ENCODE measurements at places on chromosomes 2 and 18.

DNA sequence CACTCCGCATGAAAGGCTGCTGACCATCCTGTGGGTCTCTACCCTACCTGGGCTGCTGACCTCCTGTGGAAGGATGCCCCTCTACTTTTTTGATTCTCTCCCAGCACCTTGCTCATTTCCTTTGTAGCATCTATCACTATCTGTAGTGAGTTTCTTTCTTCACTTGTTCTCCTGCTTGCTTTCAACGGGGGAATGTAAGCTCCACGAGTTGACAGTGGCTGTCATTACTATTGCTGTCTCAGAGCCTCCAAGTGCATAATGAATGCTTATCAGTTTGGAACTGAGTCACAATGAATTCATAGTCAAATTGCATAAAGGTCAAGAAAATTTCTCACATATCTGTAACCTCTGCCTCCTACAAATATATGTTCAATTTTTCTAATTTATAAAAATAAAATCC is 477.7 kb downstream of the PLCL1 start:
- DNase-seq, result no peak

DNA sequence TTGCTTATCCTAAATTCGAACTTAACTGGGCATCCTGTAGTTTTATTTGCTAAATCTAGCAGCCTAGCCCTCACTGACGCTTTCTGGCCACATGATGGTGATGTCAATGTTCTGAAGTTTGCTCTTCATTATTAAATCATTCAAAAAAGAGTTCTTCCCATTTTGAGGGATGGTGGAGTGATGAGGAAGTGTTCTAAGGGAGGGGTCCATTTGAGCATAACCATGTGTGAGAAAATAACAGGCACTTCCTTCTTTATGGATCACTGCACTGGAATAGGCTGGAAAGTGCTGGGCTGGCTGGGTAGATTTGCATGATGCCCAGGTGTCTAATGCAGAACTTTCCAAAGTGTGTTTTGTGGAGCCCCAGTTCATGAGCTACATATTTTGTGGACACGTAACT is 74.2 kb downstream of the TNFRSF11A start:
- DNase-seq, result no peak

- DNase-seq, result no peak
Observed at GRCh38 chr2:219059725-219060682, 717 bp downstream of the IHH start.

DNA sequence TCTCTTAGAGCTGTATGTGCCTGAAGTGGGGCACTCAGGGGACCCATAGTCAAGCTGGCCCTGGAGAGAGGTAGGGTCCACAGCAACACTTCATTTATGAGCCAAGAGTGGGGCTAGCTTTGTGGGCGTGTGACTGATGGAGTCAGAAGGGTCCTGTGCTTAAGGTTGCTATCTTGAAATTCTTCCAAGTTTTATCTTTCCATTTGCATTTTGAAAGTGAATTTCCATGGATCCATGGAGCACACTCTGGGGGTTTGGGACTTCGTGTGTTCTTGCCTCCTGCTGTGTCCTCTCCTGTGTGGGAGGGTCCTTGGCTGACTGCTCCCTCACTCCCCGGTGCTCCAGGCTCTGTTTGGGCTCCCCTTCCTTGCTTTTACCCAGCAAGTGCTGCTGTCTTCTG is 50.8 kb downstream of the FHOD3 start:
- DNase-seq, result no peak

GRCh38 chr2:10173258-10174005 is 50.9 kb downstream of the RRM2 start:
- DNase-seq, result no peak

- no peak for DNase-seq
Observed at GRCh38 chr2:168371273-168372019, 84.6 kb upstream of the CERS6 start.

- DNase-seq, result no peak
Observed at GRCh38 chr2:18825838-18826237, 236.5 kb upstream of the NT5C1B start.

GRCh38 chr2:189293164-189293563 is 113.6 kb upstream of the COL5A2 start:
- DNase-seq, result peak; percentile 76

- DNase-seq, result no peak
Observed at GRCh38 chr18:37872562-37872961, 307.0 kb upstream of the CELF4 start.

DNA sequence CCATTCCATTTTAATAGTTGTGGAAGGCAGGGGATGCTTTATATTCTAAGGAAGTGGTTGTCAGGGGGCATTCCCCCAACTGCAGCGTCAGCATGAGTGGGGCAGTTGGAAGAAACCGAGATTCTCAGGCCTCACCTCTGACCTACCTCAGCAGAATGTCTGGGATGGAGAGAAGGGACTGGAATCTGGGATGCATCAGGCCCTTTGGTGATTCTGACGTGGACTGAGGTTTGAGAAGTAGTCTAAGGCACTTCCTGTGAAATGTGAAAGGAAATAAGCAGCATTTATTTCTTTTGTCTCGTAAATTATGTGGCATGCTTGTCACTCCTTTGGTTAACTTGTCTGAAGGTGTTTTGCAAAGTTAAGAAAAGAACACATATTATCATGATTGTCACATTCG is 540.7 kb upstream of the NETO1 start:
- DNase-seq, result no peak

GRCh38 chr2:200378652-200379290 is 72.3 kb downstream of the SPATS2L start:
- peak; percentile 87 for DNase-seq

- no peak for DNase-seq
Observed at GRCh38 chr2:97747716-97748115, 34.3 kb downstream of the ZAP70 start.

GRCh38 chr18:50475538-50476193 is 84.2 kb upstream of the MAPK4 start:
- no peak for DNase-seq

- no peak for DNase-seq
Observed at GRCh38 chr2:216418981-216419380, 6.7 kb downstream of the SMARCAL1 start.

DNA sequence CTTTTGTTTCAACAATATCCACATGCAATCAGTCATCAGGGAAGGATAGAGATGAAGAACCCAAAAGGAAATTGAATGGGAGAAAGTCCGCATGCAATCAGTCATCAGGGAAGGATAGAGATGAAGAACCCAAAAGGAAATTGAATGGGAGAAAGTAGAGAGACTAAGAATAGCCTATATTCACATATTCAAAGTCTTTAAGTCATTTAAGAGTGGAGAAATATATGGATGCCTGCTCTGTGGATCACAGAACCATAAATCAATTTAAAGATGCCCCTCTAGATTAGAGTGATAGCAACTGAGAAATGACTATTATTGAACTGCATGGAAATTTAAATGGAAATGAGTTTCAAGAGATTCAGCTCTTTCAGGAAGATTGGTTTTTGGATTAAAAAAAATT is 90.0 kb upstream of the LPIN2 start:
- no peak for DNase-seq

DNA sequence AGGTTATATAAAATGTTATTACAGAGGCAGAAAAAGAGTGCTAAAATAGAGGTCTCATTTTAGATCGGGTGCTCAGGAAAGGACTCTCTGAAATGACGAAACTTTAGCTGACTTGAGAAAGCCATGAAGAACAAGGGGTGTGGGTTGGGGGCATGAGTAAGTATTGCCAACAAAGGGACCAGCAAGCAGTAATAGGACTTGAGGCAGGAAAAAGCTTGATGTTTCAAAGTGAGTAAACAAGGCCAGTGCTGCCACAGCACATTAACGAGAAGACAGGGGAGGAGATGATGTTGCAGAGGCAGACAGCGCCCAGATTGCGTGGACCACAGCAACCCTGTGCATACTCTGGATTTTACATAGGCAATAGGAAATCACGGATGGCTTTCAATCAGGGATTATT is 318.8 kb downstream of the ZEB2 start:
- DNase-seq, result no peak

DNA sequence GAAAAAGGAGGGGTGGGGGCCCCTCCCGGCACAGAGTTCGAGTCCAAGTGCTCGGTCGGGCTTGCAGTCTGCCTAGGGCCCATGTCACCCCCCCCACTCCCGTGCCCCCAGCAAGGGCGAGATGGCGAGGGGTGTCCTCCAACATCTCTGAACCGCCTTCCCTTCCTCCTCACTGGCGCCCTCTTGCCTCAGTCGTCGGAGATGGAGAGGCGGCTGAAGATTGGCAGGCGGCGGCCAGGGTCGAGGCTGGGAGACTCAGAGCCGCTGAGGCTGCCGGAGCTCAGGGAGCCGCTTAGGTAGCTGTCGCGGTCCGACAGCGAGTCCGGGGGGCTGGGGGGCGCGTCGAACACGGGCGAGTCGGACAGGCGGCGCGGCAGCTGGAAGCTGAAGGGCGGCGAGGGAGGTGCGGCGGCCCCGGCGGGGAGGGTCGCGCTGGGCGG is 2.3 kb downstream of the ZFP36L2 start:
- peak; percentile 50 for DNase-seq

DNA sequence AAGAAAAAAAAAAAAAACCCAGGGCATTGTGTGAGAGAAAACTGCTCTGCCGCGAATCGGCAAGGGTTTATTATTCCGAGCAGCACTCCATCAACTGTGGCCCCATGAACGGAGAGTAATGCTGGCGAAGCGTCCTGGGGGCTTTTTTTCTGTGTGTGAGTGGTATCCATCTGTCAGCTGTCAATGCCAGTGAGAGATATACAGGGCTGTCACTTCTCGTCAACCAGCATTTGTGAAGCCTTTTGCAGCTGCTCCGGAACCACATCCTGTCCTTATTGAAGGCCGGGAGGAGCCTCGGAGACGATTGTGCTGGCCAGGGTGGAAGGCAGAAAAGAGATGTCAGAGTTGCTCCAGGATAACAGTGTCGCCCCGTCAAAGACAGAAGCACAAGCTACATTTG is 356.9 kb upstream of the SMIM21 start:
- DNase-seq, result no peak

- no peak for DNase-seq
Observed at GRCh38 chr2:9939587-9940485, 11.7 kb upstream of the GRHL1 start.

DNA sequence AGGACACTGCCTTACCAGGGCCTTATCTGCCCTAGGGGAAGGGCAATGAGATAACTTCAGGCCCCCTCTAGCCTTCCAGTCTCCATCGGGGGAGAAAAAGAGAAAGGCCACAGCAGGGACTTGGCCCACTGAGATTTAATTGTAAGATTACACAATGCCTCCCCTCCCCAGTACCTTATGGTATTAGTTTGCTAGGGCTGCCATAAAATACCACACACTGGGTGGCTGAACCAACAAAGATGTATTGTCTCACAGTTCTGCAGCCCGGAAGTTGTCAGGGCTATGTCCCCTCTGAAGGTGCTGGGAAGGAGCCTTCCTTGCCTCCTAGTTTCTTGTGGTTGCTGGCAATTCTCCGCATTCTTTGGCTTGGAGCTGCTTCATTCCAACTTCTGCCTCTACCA is 34.8 kb upstream of the SPATA3 start:
- DNase-seq, result no peak

DNA sequence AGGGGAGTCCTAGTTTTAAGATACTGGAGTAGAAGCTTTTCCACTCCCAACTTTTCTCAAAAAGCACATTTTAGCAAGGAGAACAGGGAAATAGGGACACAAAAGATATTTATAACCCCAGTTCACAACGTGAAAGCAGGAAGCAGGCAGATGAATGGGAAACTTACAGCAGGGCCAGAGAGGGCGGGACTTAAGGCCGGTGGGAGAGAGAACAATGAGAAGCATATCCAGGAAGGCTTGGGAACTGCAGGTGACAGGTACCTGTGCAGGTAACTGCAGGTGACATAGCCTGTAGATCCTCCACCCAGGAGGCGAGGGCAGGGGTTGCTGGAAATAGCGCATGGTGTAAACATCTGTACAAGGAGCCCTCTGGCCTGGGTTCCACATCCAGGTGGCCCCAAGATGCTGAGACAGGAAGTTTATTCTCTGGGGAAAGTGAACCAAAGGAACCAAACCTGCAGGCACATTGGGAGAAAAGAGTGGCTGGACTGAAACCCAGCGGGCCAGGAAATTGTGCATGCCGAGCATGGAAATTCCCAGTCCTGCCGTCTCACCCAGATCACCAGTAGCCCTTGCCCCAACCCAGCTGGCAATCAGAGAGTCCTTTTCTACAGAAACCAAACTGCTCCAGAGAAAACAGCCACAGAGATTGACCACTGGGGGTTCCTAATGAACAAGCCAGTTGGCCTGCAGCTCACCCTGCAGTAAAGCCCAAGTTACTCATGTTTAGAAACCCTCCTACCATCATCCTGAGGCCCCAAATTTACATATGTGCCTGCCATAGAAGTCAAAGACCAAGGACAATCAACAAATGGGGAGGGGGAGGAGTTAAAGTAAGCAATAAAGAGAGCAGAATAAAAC is 24.3 kb upstream of the COL6A3 start:
- DNase-seq, result peak; percentile 25

DNA sequence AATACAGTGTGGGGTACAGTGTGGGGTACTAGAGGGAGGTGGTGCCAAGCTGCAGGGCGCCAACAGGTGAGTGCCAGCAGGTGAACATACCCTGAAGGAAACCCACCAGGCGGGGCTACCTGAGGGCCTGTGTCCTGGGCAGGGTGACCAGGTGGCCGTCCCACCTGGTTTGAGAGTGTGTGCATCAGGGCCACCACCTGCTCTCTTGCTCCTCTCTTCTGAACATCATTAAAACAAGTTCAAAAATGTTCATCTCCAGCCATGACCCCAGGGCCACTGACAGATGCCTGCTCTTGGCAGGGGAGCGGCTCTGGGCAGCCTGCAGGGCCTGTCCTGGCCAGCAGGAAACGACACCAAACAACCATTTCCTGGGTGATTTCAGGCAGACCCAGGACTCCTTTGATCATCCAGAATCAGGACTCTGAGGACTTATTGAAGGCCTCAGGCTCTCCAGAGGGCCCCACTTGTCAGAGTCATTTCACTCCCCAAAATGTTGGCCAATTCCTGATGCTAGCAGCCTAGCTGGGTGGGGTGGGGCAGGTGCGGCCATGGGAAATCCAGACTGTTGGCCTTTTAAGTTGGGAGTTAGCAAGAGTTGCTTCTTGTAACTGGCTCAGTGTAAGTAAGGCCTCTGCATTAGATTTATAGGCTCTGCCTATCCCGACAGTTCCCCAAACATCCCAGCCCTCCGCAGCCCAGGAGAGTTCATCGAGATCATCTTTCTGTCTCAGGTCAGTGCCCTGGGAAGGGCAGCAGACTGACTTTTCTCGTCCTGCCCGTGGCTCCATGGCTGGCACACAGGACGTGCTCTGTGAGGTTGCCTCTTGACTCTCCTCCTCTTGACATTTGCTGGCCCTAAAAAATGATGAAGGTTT is 111.5 kb upstream of the ZNF236 start:
- DNase-seq, result no peak

DNA sequence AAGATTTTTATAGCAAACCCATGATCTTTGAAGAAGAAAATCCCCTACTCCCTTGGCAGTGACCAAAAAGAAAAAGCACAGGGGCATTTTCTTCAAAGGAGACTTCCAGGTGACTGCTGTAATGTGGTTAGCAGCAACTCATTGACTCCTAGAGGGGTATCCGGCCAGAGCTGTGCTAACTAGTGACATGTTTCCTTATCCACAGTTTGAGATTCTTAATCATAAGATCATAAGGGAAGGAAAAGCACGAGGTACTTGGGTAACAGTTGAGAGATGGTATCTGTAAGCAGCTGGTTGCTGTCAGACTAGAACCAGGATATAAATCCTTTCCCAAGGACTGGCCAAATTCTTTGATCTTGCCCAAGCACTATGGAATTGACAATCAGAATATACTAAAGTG is 124.7 kb downstream of the MREG start:
- DNase-seq, result no peak

All from stromal cell of bone marrow (primary cell).